Stimulated activated CD4-positive, alpha-beta T cell treated with anti-CD3 and anti-CD28 coated beads, Interleukin-15, amount 100 ng/mL, for 1 hour (primary cell): ENCODE measurements at places on chromosomes 11 and 22.

DNA sequence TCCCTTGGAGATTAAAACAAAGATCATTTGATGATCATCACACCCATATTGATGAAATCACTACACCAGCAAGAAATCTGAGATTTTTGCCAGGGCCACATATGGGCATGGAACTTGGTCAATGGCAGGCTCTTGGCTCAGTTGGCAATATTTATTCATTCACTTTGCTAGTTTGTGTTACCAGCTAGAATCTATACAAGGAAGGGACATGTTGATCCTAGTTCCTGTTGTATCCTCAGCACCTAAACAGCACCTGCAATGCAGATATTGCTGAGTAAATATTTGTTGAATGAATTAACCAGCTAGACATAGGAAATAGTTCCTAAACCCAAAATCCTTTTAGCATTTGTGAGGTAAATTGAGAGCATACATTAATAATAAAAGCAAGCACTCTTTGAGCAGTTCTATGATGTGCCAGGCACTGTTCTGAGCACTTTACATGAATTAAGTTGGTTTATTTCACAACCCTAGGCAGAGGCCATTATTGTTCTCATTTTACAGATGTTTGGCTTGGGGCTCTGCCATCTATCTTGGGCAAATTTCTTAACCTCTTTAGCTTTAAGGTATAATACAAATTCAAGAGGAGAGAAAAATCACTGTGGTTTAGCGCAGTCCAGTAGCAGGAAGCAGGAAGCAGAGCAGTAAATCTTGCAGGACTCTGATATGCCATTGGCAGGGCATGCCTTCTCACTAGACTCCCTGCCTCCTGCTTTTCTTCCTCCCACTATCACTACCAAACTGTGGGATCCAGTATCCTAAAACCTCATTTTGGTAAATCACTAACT lies 1.6 kb downstream of the TRIM68 start:
- DNase-seq: no peak

DNA sequence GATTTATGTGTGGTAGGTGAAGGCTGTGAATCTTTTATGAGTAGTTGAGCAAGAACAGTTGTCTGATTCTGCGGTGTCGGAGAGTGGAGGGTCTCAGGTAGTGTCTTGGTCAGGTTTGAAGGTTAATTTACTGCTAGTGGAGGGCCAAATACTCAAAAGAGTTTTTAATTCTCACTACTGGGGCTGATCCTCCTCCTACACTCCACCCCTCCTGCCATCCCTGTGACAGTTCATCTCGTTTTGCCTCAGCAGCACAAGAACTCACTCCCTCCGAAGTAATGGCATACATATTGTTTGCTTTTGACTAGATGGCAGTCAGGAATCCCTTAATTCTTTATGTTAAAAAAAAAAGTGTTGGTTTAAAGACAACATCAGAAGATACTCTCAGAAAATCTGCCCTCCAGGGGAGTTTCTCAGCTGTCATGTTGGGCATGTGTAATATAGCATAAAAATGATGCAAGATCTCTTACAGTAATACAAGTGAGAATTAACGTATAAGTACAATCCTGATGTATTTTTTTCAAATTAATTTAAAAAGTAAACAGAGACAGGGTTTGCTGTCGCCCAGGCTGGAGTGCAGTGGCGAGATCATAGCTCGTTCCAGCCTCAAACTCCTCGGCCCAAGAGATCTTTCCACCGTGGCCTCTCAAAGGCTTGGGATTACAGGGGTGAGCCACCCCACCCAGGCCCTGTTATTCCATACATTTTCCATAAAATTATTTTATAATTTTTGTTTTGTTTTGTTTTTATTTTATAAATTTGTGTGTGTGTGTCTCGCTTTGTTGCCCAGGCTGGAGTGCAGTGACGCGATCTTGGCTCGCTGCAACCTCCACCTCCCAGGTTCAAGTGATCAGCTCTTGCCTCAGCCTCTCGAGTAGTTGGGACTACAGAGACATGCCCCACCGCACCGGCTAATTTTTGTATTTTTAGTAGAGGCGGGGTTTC lies 1.3 kb downstream of the FAR1 start:
- DNase-seq: no peak

GRCh38 chr22:19176732-19177131 lies 1.8 kb downstream of the SLC25A1 start:
- DNase-seq: no peak

GRCh38 chr11:2329551-2329950 lies 27.7 kb downstream of the TSPAN32 start:
- DNase-seq: no peak

GRCh38 chr22:44519886-44520285 lies 21.9 kb upstream of the RTL6 start:
- no peak for DNase-seq

DNA sequence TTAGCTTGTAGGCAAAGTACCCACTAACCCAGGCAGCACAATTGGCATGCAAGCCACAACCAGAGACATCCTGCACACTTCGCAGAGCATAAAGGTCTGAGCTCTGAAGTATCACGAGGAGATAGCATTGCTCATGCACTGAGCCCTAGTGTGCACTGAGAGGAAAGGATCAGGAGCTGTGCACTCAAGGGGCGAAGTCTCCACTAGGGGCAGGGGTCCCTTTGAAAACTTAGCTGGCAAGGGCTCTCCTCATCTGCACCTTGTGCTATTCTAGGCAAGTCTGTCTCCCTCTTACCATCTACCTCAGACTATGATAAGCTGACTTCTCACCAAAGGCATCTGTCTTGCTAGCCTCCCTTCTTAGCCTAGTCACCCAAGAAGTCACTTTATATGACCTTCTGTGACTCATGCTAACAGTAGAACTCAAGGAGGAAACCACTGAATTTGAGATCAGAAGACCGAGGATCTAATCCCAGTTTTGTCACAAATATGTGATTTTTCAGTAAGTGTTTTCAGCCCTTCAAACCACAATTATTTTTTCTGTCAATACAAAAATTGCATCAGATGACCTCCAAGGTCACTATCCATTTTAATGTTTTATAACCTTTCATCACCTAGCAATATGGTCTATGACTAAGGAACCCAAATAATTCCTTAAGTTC lies 1078.0 kb downstream of the NTM start:
- no peak for DNase-seq
